T-helper 22 cell (primary cell): ENCODE measurements at places on chromosomes 5 and 9.

DNA sequence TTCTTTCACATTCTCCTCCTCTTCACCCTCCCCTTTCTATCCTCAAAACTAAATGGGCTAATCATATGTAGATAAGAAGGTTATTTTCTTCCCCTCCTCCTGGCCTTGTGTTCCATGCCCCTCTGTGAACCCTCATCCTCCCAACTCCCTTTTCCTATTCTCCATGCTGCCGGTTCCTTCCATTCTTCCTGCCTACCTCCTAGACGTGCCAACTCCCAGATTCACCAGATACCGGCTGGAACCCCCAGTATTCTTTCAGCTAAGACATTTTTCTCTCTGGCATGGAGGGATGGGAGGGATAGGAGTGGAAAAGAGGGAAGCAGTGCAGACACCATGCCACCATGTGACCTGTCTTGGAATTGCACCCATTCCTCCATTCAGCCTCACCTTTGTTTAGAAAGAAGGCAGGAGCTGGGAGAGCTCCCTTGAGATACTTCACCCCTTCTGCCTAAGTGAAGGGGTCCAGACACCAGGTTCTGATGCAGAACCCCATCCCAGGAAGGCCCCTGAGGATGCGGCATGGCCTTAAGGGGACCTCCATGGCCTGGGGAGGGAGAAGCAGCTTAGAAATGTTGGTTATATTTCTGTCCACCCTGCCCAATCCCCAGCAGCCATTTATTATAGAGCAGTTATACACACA is 4.8 kb downstream of the DNAJB5 start:
- DNase-seq, result no peak

- no peak for DNase-seq
Observed at GRCh38 chr9:133361507-133362092, 5.2 kb downstream of the SURF2 start.

GRCh38 chr5:111935009-111935408 is 178.0 kb upstream of the NREP start:
- DNase-seq, result no peak

DNA sequence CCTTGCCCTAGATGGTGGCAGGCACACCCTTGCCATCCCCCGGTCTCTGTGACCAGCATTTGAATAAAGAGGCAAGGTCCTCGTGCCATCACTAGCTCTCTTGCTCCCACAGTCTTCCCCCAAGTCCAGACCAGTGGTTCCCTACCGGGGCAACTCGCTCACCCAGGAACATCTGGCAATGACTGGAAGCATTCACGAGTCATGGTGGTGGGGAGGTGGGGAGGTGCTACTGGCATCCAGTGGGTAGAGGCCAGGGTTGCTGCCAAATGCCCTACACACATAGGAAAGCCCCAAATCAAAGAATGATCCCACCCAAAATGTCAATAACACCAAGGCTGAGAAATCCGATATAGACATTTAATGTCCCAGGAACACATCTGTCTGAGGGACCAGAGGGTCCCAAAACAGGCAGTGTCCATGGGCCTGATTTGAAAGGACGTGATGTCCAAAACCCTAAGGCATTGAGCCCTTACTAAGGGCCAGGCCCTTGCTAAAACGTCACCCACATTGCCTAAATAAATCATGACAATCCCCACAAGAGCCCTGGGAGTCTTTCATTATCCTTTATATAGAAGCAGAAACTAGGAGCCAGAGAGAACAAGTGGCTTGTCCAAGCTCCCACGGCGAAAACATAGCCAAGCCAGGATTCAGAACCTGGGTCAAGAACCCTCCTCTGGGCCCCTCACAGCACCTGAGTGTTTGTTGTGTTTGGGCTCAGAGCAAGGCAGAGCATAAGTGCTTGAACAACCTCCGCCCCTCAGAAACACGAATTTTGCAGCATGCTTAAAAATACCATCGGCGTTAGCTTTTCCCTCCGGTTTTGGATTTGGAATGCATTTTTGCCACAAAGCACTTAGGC is 119.3 kb upstream of the WWC1 start:
- DNase-seq, result no peak

- no peak for DNase-seq
Observed at GRCh38 chr5:72860499-72860898, 44.0 kb downstream of the TNPO1 start.
